ENCODE measurements at places on chromosomes 7 and 10.

- no peak for DNase-seq
These were observed 30.2 kb upstream of the NUB1 start for GRCh38 chr7:151311294-151311864.

DNA sequence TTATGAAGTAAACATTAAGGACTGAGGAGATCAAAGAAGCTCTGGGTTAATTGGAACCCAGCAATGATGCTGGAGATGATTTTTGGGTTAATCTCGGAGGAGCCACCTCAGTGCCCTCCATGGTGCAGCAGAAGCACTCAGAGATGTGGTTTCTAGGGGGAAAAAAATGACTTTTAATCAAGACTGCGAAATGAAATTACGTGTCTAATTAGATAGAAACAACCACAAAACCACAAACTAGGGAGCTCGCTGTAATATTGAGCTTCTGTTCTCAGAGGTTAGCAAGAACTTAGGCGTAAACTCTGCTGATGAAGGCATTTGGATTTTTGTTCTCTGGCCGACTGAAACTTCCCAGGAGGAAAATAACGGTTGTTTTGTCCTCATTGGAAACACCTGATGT is 319.0 kb downstream of the GRID1 start:
- no peak for DNase-seq

GRCh38 chr10:48221814-48222213 is 52.7 kb downstream of the FRMPD2 start:
- no peak for DNase-seq

DNA sequence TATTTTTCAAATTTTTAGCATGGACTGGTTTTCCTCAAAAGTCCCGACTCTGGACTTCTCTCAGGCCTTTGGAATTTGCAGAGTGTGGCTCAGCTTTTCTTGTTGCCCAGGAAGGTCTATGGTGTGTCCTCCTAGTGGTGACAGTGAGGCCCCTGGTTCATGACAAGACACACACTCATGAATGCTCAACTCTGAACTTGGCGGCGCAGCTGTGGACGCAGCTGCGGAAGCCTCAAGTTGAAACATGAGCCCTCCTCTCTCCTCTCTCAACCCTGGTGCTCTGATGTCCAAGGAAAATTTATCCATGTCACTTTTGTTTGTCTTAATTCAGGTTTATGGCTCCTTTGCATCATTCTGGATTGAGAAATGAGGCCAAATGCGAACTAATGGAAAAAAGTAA is 183.9 kb downstream of the HECW1 start:
- no peak for DNase-seq

DNA sequence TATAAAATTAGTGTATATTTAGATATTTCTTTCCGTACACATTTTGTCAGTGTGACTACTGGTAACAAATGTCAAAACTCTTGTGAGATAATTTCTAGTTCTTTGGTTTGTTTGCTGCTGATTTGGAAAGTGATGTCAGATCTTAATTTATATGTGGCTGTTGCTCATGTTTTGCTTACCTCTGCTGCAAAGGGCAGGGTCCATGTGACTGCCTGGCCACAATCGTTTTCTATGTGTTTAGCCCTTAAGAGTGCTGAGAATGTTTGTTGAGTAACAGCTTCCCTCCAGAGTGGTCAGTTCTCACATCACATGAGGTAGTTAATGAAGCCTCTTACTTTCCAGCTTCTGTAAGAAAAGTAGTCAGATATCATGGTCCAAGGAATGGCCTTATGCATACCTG is 4.2 kb downstream of the NRBF2 start:
- no peak for DNase-seq

- no peak for DNase-seq
These were observed 3.6 kb downstream of the CCNY start for GRCh38 chr10:35339942-35340341.
